Activated naive CD4-positive, alpha-beta T cell (primary cell): ENCODE measurements at places on chromosomes 6 and 20.

GRCh38 chr6:120816794-120817193, 517.5 kb downstream of the TBC1D32 start:
- no peak for DNase-seq

- DNase-seq = no peak
Measured at GRCh38 chr6:159101656-159102055, 56.9 kb upstream of the TAGAP start.

DNA sequence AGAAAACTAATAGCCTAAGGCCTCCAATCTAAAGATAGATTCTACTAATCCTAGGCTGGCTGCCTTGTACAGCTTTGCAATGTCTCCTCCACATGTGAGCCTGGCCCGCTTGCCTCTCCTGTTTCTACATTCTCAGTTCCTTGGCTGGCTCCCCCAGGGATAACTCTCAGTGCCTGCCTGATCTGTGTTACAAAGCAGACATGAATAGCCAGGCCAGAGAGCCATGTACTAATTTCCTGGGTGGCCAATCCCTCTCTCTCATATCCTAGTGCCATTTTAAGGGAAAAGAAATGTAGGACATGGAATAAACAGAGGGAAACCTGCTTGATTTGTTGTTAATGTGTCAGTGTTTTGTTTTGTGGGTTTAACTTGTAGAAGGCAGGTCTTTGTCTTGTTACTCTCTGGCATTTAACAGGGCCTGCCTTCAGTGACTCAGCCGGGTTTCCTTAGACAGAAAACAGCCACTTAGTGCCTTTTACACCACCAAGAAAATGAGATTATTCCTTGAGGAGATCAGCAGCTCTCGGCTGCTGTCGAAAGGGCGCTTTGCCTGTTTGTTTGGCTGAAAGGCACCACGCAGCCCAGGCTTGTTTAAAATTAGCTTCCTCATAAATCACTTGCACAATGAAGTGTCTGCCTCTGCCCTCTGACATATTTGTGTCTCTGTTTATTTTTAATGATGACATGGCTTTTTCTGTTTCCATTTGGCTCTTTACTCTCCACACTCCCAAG, 702.7 kb downstream of the MAFB start:
- DNase-seq = no peak

DNA sequence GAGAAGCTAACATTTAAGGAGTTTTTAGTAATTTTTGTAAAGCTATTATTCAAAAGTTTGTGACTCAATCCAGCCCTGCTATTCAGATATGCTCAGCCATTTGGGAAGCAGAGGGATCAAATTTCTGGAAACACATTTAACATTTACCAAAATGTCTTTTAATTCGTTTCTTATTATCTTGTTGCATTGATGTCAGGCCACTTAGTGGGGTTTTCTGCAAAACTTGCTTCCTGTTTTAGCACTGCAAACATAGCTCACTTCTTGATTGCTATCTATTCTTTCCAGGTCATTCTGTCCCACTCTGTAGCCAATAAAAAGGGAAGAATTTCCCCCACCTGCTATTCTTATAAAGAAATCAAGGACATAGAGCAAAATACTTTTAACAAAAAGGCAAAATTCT, 176.9 kb upstream of the SUPT3H start:
- no peak for DNase-seq

GRCh38 chr6:34549026-34549803, 6.9 kb downstream of the SPDEF start:
- no peak for DNase-seq
